ENCODE measurements at places on chromosomes 7 and 10.
A peak's percentile ranks its signal among the peaks of the same experiment; 100 is the strongest.

- DNase-seq = peak; percentile 47
Measured at GRCh38 chr7:71637578-71637977, 505.6 kb downstream of the GALNT17 start.

DNA sequence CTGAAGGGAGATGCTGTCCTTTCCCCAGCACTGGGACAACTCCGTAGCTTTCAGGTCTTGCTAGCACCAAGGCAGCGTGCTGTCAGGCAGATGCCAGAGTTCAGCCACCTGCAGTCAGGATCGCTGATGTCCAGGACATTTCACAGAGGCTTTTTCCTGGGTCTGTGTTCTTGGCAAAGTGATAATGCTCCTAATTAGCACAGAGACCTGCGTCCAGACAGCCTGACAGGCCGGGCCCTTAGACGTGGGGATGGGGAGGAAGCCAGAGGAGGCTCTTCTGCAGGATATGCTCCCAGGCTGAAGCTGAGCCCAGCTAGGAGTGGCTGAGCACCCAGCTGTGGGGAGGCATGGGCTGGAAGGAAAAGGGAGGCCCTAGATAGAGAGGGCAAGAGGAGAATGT lies 82.5 kb upstream of the TBX20 start:
- DNase-seq = no peak

DNA sequence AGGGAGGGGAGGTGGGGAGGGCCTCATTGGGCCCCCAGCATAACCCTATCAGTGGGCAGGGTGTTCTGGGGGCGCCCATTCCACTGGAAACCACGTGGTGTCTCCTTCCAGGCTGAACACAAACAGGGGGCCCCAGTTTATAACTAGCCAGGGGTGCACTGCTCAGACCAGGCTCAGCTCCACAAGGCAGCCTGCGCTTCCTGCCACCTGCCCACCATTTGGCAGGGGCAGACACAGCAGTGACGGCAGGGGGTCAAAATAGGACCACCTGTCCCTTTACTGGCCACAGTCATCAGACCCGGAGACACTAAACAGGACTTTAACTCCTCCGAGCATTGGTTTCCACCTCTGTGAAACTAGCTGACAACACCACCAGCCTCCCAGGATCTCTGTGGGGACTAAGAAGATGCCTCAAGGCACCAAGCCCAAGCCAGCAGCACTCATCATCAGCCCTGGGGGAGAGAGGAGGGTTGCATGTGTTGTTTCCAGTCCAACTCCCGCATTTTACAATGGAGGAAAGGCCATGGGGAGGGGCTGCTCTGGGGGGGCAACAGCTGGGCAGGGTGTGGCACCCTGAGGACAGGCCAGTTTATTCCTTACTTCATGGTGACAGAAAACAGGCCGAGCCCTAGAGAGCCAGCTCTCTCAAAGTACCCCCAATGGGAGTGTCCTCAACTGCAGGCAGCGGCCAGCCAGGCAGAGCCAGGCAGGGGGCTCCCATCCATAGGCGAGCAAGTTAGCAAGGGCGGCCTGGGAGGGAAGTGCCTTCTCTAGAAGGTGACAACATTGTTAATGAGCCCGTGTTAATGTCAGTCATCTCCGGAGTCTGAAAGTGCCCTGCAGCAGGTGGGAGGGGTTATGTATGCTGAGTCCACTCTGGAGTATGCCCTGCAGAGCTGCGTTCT lies 127.6 kb downstream of the TNS3 start:
- no peak for DNase-seq

DNA sequence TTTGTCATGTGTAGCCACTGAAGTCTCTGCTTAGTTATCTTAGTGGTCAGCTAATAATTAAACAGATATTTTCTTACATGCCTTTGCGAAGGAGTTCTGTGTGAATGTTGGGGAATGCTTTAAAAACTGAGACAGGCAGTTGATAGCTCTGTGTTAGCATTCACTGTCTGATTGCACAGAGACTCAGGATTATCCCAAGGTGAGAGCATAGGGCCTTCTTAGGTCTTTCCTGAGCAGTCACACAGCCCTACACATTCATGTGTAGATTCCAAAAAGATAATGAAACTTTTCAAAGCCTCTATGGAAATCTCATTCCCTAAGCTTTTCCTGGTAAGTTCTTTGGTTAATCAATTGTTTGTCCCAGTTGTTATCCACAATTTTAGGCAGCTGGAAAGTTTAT lies 67.7 kb downstream of the CASD1 start:
- DNase-seq = peak; percentile 17

DNA sequence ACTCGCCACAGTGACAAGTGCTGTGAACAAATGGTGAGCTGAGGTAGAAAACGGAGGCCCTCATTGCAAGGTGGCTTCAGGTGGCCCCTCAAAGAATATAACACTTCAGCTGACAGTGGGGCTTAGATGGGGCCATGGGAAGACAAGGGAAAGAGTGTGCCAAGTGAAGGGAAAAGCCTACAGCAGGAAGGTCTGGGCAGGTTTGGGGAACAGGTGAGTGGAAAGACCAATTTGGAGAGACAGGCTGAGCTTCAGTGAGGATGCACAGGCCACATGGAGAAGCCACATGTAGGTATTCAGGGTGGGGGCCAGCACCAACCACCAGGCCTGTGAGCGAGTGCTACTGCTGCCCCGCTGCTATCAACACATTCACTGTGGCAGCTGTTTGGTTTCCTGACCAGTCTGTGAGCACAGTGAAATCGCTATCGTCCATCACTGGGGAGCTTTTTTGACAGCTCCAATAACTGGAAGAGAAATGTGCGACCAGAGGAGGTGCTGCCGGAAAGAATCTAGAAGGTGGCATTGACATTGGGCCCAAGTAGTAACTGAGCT lies 3.4 kb downstream of the POLD2 start:
- DNase-seq = no peak

DNA sequence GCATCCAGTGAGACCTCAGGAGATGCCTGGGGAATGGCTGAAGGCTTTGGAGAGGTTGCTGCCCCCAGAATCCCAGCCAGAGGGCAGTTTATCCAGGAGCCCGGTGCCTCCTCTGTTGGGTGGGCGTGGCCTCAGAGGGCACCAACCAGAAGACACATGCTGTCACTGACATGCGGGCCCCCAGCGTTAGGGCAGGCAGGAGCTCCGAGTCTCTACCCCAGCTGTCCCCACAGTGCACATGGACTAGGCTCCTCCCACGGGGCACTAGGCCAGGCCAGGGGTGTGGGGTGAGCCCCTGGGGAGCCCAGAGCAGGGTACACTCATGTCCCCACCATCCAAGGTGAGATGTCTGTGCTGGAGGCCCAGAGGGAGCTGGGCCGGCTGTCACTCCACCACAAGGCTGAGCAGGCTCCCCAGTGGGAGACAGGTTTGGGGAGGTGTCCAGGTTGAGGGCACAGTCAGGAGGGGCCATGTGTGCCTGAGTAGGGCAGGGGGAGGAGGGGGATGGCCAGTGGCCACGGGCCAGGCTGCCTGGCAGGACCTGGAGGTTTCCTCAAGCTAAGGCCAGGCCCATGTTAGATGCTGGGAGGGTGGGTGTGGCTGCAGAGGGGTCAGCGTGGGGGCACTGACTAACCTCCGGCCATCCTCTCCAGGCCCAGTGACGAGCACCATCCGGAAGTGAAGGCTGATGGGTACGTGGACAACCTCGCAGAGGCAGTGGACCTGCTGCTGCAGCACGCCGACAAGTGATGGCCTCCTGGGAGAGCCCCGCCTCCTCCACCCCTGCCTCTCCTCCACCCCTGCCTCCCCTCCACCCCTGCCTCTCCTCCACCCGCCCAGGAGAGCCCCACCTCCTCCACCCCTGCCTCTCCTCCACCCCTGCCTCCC lies 131.3 kb downstream of the FAM53B start:
- DNase-seq = peak; percentile 6

GRCh38 chr10:114096864-114097263 lies 53.2 kb downstream of the ADRB1 start:
- DNase-seq = no peak

DNA sequence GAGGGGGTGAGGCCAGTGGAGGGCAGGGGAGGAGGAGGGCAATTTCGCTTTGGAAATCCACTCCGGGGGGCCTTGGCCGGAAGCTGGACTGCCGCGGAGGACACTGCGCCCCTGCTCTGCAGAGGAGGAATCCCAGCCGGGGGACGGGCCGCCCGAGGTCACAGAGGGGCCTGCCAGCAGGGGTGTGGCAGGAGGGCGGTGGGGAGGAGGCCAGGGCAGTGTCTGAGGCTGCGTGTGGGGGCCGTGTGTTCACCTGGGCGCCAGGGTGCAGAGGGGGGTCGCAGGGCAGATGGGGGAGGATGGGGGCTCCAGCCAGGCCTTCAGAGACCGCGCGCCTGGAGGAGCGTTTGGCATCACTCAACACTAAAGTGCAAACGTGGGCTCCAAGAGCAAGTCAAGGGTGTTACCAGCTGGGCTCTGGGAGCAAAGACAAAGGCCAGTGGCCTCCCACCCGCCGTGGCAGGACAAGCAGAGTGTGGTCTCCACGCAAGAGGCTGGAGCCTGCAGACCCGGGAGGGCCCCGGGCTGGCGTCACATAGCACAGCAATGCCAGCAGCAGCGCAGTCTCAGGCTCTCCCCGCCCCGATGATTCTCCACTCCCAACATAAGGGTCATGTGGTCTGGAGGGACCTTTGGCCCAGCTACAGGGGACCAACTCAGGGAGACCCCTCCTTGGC lies 45.3 kb upstream of the DNAJB6 start:
- no peak for DNase-seq

DNA sequence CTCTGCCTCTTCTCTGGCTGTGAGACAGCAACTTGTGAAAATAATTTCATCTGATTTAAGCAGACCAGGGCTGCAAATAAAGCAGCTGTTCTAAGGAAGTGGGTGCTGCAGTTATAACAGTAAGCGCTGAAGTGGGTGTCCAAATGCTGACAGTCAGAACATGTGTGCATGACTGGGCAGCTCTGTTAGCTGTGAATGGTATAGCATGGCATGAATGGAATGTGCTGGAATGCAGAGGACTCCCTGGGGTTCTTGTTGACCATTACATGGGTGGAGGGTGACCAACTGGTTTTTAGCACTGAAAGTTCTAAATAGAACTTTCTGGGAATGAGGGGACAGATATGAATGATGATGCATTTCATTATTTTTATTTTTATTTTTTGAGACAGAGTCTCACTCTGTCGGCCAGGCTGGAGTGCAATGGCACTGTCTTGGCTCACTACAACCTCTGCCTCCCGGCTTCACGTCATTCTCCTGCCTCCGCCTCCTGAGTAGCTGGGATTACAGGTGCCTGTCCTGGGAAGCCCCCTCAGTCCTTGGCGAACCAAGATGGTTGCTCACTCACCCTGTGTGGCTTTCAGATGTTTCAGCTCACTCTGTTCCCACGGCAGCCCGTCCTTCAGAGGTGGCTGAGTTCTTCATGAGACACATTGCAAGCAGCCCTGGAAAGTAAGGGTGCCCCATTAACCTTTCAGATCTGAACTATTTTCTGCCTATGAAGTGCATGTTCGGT lies 319.8 kb upstream of the PHYHIPL start:
- peak; percentile 98 for DNase-seq

- DNase-seq = peak; percentile 82
Measured at GRCh38 chr10:27783660-27784059, 38.0 kb upstream of the MKX start.

DNA sequence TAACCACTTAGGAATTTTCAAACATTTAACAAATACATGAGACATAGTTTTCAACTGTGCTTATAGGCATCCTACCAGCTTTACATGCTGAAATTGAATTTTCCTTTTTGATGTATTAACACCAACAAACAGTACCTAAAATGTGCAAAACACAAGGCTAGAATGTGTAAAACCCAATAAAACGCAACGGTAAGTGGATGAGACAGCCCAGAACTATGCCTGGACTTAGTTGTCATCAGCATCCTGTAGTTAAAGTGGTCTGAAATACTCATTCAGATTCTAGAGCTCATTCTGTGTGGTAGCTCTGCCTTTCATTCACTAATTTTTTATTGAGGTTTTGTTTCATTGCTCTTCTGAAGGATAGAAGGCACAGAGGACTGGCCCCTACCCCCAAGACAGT lies 137.1 kb downstream of the BMPER start:
- no peak for DNase-seq

DNA sequence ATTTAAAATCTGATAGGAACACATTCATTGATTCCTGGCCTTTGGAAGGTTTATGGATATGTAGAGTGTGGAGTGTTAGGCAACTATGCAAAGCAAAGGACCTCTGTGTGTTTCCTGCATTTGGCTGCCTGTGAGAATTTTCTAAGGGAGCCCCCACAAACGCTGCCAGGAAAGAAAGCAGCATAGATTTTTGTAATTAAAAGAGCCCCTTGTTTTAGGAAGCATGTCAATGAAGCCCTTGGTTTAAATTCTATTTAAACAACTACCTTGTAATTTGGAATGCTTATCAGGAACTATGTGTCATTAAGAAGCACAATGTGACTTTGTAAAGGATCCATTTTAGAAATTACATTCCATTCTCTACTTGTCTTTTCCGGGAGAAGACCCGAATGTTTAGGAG lies 742.5 kb downstream of the NXPH1 start:
- no peak for DNase-seq

DNA sequence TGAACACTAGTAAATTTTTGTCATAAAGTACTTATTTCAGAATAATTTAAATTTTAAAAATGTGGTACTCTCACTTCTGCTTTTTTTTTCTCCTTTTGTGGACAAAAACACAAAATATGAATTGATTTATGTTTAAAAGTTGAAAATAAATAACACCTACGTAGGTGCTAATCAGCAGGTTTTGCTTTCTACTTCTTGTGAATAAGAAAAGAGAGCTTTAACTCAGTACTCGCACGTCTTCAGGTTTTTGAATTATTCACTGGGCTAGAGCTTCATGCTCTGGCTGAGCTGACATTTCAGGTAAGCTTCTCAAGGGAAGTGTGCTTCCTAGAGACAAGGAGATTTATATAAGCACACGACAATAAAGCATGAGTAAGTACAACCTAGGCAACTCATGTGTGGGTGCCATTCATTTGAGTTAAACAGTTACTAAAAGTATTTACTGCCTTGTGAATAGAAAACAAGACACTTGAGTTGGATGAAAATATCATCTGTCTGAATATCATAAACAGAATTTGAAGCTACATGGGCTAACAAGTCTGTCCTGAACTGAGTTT lies 190.0 kb upstream of the POT1 start:
- peak; percentile 80 for DNase-seq

- DNase-seq = no peak
Measured at GRCh38 chr7:6169805-6170520, 102.5 kb downstream of the CYTH3 start.

DNA sequence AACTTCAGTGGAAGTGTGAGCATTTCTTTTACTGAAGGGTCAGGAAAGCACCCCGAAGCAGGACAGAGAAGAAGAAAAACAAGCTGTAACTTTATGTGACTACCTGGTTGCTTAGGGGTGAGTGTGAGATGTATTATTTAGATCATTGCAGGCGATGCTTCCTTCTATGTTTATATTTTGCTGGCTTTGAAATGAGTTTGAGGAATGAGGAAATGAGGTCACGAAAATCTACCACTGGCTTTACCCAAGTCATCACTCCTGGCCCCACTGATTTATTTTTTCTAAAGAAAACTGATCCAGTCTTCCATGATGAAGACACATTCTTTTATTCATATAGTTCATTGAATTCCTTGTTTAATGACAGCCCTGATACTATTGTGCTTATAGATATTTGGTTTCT lies 716.6 kb upstream of the FZD8 start:
- DNase-seq = peak; percentile 73

GRCh38 chr10:34780818-34781380 lies 34.2 kb downstream of the PARD3 start:
- DNase-seq = no peak

Measured in kidney tubule cell (primary cell).